ENCODE measurements at places on chromosomes 7 and 10. TPM values are rescaled to one million over a fixed set of nuclear protein-coding genes. Genes with fewer than 3 reads are reported as not detected.

The CWF19L1 gene
- polyA plus RNA-seq, result 23.4 TPM

The FIGNL1 gene
- polyA plus RNA-seq, result 12.0 TPM

GRCh38 chr10:131658476-131659110 is 242.2 kb upstream of the PPP2R2D start:
- DNase-seq, result no peak

The MYOF gene
- polyA plus RNA-seq, result 51.4 TPM

The PON3 gene
- polyA plus RNA-seq, result 5.6 TPM

- DNase-seq, result no peak
These were observed 222.8 kb downstream of the TNS3 start for GRCh38 chr7:47358944-47359588.

The LIPK gene
- not detected for polyA plus RNA-seq

DNA sequence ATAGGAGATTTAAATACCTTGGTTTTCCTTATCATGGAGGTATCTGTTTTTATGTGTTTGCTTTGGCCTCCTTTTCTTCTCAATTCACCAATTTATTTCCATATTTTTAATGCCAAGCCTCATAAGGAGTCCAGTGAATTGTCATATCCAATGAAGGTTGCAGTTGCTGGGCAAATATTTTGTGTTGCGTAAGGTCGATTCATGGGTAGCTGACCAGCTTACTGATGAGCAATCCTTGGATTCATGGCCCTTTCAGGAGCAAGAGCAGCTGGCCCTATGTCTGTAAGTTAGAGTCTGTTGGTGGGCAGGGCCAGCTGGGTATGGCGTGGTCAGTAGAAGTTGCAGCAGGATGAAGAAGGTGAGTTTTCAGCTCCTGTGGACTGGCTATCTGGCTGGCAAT is 182.9 kb downstream of the PFKFB3 start:
- no peak for DNase-seq

GRCh38 chr10:14362104-14362503 is 31.4 kb upstream of the FRMD4A start:
- no peak for DNase-seq

The NPC1L1 gene
- 0.08 TPM for polyA plus RNA-seq

DNA sequence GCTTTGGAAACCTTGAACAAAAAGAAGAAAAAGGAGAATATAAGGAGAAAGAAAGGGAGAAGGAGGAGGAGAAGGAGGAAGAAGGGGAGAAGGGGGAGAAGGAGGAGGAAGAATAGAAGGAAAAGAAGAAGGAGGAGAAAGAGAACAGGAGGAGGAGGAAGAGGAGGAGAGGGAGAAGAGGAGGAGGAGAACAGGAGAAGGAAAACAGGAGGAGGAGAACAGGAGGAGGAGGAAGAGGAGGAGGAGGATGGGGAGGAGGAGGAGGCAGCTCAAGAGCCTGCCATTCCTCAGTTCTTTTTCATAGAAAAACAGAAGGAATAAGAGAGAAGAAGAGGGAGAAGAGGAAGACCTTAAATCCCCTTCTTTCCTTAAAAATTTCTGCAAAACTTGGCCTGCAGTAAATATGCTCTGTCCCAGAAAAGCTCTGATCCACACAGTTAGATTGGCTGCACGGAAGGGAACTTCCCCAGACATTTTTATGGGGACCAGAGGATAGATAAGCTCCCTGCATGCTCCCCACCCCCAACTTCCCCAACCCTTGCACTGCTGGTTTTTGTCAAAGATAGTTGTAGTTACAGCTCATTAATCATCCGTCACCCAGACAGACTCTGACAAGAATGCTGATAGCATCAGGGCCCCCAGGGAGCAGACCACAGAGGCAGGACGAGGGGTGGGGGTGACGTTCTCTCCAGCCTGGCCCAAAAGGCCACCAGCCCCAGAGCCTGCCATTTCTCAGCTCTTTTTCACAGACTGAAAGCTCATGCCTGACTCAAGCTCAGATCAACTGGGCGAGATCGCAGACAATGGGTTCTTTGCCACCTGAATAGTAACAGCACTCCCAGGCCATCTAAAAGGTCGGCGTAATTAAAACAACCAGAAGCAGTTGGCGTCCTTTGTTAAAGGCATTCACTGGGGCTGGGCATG is 34.5 kb upstream of the LYZL1 start:
- DNase-seq, result no peak

DNA sequence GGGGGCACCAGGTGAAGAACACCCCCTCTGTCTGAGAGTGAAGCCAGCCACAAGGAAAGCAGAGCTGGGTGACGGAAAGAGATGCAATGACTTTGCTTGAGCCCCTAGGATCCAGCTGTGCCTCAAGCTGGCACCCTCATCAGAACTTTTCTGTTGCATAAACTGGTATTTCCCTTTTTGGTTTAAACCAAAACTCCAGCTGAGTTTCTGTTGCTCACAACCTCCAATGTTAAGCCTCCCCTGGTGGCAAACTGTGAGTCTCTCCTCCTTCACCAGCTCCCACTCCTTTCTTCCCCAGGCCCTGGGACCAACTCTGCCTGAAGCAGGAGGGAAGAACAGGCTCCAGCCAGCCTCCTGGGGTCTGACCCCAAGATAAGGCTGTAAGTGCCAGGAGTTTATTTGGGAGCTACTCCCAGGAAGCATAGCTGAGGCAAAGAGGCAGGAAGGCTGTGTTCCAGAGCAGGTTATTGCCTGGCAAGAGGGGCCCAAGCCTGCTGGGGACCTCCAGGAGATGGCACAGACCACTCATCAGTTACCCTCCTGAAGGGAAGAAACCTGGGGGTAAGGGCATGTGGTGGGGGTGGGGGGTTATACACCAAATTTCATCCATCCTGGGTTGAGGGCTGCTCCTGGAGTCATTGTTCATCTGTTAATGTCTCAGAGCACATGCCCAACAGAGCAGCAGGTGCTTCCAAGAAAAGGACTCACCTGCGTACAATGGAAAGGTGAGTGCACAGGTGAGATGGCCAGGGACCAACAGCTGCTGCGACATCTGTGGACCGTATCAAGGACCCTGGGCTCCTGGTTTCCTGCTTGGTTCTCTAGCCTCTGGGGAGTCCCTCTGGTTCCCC is 73.3 kb upstream of the NANOS1 start:
- DNase-seq, result no peak

DNA sequence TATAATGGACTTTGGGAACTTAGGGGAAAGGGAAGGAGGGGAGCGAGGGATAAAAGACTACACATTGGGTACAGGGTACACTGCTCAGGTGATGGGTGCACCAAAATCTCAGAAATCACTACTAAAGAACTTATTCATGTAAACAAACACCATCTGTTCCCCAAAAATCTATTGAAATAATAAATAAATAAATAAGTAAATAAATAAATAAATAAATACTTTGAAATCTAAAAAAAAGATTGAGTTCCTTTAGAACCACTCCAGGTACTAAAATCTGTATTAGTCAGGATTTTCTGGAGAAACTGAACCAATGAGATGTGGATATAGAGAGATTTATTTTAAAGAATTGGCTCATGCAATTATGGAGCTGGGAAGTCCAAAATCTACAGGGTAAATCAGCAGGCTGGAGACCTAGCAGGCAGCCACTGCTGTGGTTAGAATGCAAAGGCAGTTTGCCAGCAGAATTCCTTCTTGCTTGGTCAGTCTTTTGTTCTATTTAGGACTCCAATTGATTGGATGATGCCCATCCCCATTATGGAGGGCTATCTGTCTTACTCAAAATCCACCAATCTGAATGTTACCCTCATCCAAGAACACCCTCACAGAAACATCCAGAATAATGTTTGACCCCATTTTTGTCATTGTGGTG is 8.9 kb downstream of the IGFBP1 start:
- no peak for DNase-seq

The RSPH10B2 gene
- 0.46 TPM for polyA plus RNA-seq

DNA sequence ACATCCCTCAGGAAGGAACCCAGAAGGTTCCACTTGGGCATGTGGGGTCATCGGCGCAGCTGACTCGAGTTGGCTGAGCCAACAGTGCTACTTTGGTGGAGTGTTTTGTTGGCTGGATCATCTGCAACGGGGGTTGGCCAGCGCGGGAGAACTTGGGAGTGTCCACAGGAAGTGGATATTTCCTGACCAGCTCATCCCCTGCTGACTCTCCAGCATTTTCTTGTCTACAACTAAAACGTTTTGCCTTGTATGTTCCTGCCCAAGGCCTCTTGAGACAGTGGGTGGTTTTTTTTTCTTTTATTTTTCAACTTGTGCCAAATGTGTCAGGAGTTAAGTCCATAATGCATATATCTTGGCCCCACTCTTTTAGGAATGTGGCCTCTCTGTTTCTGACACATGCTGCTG is 208.6 kb downstream of the ZNF365 start:
- DNase-seq, result peak; percentile 27

DNA sequence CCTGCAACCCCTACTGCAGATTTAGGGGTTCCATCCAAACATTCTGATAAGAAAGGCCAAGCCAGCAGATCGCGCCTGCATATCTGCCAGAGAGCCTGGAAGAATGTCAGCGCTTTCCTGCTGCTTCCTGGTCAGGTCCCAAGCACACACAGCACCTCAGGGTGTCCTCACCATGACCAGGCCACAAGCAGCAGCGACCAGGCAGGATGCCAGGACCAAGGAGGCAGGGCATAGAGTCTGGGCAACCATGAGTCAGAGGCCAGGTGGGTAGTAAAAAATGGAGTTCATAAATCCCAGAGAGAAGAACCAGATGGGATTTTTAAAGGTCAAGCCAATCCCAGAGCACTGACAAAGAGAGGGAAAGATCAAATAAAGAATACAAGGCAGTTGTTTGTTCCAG is 5.5 kb upstream of the FAM131B start:
- DNase-seq, result no peak

The TRIM73 gene
- 5.2 TPM for polyA plus RNA-seq

The NPY4R gene
- polyA plus RNA-seq, result not detected

The ARMC3 gene
- polyA plus RNA-seq, result not detected

The CCL24 gene
- polyA plus RNA-seq, result not detected

DNA sequence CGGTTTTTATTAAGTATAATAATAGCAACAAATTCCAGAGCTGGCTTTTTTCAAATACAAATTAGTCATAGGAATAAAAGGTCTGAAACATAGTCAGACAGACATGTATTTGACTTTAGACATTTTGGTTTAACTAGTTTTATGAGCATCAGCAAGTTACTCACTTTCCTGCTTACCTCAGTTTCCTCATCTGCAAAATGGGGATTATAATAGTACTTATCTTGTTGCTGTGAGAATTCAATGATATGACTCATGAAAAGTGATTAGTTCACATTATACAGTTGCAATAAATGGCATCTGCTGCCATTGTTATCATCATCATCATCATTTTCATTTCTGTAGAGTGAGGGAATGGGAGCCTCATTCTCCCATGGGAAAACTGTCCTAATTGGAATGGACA is 33.5 kb downstream of the ACTA2 start:
- no peak for DNase-seq

The PCDH15 gene
- 1.0 TPM for polyA plus RNA-seq

The ICA1 gene
- polyA plus RNA-seq, result 5.5 TPM

All from hindlimb muscle (tissue), 1 donor.